Lower leg skin (tissue), 4 donors: ENCODE measurements at places on chromosomes 7 and 10.

DNA sequence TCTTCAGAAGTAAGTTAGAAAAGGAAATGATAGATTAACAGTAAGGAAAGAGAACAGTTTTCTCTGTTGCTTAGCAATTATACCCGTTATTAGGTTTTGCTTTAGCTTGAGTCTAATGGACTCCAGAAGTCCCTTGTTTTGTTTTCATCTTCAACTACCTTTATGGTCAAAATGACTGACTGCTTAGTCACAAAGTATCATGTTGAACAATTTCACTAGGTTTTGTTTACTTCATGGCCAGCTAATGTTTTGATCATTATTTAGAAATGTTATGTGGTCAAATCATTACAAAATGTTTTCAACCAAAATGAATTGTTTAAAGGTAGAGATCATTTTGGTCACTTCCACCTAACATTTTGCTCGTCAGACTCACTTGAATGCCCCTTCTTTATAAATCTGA, 1.9 kb downstream of the UBN2 start:
- no peak for DNase-seq

- DNase-seq = no peak
Observed at GRCh38 chr7:7352845-7353244, 170.5 kb downstream of the C1GALT1 start.

- DNase-seq = no peak
Observed at GRCh38 chr10:299969-300368, 164.7 kb downstream of the ZMYND11 start.

DNA sequence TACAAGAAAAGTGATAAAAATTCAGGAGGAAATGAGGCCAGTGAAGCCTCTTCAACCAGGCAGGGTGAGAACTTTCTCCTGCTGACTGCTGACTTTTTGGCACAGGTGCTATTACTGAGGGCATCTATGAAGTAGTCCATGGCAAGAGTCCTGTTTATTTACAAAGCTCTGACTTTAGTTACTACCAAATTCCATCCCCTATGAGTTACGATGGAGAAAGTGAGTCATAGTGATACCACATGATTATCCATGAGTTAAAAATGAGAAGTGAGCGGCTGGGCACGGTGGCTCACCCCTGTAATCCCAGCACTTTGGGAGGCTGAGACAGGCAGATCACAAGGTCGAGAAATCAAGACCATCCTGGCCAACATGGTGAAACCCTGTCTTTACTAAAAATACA, 19.9 kb downstream of the CCDC3 start:
- DNase-seq = no peak

- no peak for DNase-seq
Observed at GRCh38 chr10:6089334-6090219, 743 bp downstream of the RBM17 start.

DNA sequence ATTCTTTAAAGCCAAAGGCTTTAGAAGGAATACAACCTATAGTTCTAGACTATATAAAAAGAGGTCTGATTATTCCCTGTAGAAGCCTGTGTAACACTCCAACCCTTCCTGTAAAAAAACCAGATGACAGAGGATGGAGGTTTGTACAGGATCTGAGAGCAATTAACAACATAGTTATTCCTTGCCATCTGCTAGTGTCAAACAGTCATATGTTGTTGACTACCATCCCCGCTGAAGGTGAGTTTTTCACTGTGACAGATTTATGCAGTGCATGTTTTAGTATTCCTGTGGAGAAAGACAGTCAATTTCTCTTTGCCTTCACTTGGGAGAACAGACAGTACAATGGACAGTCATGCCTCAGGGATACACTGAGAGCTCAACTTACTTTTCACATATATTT, 19.0 kb upstream of the SLC26A4 start:
- no peak for DNase-seq
